ENCODE measurements at places on chromosomes 16 and 17.

DNA sequence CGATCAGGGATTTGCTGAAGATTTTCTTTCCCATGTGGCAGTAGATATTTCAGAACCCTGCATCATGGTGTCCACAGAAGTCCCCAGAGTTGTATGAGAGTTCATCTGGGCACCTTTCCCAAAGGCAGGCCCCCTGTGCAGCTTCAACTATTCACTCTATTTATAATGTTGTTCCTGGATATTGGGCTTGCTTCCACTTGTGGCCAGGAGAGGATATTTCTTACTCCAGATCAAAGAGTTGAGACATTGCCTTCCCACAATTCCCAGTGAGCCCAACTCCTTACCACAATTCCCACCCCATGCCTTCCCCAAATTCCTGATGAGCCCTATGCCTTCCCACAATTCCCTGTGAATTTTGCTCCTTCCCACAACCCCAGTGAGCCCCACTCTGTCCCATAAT, 206.9 kb downstream of the WWOX start:
- DNase-seq, result no peak

GRCh38 chr16:50986453-50986852, 164.6 kb downstream of the SALL1 start:
- DNase-seq, result no peak

DNA sequence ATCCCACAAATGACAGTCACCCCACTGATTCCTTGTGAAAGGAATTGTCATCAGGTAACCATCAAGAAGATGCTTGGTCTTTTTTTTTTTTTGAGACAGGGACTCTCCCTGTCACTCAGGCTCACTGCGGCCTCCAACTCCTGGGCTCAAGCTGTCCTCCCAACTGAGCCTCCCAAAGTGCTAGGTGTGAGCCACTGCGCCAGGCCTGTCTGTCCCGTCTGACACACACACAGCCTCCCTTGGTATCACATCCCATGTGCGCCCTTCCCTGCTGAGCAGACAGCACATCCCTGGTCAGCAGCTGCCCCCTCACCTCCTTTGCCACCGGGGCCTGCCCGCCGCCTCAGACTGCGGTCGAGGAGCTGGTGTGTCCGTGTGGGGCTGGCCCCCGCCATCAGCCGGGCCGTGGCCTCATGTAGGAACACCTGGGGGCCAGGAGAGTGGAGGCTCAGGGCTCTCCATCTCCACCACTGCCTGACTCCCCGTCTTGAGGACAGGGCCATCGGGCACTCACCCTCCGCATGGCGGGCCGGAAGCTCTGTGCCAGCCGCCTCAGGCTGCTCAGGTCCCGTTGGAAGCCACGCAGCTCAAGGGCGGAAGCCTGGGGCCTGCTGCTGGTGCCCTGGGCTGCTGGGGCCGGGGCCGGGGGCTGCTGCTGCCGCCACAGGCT, 23.6 kb downstream of the SREBF1 start:
- DNase-seq, result no peak

- DNase-seq, result no peak
Measured at GRCh38 chr16:73210686-73211085, 162.8 kb upstream of the ZFHX3 start.

GRCh38 chr17:4583206-4583605, 1.1 kb upstream of the SMTNL2 start:
- DNase-seq, result no peak

DNA sequence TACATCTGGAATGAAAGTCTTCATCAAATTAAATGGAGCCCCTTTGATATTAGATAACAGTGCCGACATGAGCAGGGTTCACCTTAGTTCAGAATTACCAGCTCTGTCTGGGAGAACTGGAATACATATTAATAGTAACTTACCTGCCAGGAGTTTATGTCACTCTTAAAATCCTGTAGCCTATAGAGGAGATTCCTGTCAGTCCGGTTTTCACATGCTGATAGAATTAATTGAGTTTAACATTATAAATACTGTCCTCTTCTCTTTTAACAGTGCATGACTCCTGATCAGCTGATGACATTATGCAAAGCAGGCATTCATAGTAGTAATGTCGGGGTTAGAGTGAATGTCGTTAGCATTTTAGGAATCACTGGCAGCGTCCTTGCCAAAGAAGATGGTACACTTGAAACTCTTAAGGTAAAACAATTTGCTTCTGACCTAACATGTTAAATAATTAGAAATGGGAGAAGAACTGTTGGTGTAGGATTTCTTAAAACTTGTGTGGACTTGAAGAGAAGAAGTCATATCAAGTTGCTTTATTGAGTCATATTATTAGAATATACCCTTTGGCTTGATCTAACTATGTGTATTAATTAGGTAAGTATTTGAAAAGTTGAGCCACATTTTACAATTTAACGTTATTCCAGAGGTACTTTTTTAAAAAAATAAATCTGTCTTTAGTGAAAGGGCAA, 34.3 kb downstream of the HEATR3 start:
- DNase-seq, result no peak

DNA sequence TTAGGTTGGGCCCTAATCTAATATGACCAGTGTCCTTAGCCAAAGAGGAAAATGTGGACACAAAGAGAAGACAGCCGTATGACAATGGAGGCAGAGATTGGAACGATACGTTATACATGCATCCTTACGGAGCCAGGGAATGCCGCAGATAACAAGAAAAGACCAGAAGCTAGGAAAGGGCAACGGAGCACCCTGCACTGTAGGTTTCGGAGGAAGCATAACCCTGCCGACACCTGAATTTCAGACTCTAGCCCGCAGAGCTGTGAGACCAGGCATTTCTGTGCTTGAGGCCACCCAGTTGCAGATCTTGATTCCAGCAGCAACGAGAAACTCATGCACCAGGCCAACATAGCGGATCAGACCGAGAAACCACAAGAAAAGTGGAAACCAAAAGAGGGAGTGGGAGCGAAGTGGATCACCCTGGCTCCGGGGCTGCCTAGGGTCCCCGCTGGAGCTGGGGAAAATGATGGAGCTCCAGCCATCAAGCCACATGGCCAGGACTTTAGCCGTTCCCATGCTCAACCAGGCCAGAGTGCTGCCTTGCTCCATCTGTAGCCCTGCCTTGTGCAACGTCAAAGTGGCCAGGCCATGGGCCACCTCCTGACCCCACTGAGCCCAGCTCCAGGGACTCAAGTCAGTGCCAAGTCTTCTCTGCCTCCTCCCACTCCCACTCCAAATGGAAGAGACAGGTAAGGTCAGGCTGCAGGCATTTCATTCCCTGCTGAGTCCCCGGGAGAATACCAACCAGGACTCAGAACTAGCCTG, 51.7 kb upstream of the RPL38 start:
- no peak for DNase-seq

DNA sequence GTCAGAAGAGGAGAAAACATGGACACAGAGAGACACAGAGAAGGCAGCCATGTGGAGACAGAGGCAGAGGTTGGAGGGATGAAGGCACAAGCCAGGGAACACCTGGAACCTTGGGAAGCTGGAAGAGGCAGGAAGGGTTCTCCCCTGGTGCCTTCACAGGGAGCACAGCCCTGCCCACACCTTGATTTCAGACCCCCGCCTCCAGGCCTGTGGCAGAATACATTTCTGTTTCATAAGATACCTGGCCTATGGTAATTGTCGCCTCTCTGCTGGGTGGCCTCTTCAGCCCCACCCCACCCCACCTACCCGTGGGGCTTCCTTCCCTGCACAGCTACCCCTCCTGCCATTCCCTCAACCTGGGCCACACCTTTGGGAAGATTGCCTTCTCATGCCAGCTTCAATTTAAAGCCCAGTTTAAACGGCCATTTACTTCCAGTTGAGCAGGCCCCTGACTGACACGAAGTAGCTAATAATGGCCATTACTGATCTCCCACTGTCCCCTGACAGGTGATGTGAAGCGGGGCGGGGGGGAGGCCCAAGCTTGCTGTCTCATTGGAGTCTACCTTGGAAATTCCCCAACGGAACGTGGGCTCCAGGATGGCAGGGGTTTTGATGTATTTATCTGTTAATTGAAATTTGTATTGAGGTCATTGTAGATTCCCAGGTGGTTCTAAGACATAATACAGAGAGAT, 291.7 kb upstream of the FOXF1 start:
- no peak for DNase-seq

DNA sequence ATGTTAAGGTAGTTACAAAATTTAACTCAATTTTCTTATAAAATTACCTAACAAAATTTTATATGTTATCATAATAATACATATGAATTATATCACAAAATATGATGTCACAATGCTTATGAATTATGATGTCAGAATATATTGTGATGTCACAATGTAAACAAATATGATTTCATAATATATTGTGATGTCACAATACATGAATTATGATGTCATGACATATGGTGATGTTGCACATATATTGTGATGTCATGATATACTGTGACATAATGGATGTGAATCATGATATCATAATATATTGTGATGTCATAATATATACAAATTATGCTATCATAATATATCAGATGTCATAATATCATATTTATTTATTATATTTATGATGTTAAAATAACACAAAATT, 1879.9 kb downstream of the TP53TG3F start:
- DNase-seq, result no peak

DNA sequence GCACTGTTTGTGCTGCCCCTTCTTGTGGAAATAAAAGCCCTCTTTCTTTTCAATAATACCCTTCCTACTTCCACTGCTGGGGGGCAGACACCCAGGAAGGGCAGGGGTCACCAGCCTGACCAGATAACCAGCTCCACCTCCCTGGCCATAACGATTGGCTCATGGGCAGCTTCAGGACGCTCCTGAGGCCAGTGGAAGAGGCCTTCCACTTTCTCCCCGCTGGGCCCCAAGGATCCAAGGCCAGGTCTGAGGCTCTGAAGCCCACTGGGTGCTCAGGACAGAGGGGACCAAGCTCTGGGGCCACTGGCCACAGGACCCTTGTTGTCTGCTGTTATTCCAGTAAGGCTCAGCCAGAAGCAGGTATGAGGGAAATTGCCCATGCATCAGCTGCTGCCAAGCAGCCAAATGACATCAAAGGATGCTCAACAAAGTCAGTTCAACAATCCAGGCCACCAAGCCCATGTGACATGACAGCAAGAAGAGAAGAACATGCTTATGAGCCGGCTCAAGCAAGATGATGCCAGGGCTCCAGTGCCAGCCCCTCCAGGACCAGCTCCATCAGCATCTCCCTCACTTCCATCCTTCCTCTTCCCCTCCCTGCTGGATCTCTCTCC, 238.8 kb downstream of the ZNF423 start:
- DNase-seq, result no peak

GRCh38 chr16:56688762-56689161, 6.5 kb downstream of the MT1X start:
- DNase-seq, result no peak

All from CD4-positive, alpha-beta T cell treated with Interleukin-1 beta for 1 hour (primary cell).